ENCODE measurements at places on chromosomes 12 and 14.

DNA sequence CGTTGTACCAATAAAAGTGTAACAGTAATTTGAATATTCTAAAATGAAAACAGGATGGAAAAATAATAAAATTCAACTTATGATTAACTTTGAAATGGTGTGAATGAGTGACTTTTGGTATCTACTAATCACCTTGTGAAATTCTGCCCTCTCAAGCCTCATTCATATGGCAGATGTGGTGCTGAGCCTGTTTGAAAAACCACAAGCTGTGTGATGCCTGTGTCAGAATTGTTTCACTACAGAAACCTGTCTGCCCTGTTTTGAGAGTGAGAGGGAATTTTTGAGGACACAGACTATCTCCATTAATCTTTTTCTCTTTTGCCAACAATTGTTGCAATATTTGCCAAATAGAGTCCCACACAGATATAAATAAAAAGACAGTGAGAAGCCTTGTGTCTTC lies 3.9 kb upstream of the RNU6-7 start:
- DNase-seq = peak; percentile 39

DNA sequence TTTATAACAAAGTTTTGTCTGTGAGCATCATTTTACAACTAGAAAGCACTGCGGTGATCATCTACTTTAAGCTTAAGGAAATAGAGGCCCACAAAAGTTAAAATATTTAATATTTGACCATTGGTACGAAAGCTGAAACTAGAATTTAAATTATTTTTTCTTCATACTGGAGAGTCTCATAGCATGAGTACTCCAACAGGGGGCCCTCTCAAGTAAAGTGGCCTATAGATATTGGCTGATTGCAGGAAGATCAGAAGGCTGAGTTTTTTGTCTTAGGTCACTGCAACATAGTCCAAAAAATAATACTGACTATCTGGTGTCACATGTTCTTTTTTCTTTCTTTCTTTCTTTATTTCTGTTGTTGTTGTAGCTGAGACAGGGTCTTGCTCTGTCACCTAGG lies 75.3 kb upstream of the ZDHHC17 start:
- DNase-seq = no peak

GRCh38 chr14:33634631-33635030 lies 316.2 kb downstream of the EGLN3 start:
- no peak for DNase-seq

- DNase-seq = no peak
Observed at GRCh38 chr12:105033851-105034250, 47.7 kb downstream of the NOPCHAP1 start.

- peak; percentile 37 for DNase-seq
Observed at GRCh38 chr12:6697584-6698351, 2.8 kb downstream of the PIANP start.

GRCh38 chr12:127599436-127599835 lies 667.5 kb upstream of the TMEM132C start:
- no peak for DNase-seq

DNA sequence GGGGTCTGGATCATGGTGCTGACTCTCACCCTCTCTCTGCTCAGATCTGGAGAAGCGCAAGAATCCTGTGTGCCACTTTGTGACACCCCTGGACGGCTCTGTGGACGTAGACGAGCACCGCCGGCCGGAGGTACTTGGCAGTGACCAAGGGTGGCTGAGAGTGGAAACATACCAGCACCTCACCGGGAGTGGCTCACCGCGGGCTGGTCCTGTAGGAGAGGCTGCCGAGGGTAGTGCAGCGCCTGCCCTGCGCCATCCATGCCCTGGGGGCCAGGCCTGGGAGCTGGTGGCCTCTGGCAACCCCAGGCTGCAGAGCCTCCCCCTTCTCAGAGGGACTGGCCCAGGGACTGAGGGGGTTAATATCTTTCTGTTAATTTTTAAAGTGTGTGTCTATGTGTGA lies 46.2 kb downstream of the IL31 start:
- no peak for DNase-seq

- DNase-seq = no peak
Observed at GRCh38 chr12:132476038-132476414, 13.9 kb upstream of the FBRSL1 start.

DNA sequence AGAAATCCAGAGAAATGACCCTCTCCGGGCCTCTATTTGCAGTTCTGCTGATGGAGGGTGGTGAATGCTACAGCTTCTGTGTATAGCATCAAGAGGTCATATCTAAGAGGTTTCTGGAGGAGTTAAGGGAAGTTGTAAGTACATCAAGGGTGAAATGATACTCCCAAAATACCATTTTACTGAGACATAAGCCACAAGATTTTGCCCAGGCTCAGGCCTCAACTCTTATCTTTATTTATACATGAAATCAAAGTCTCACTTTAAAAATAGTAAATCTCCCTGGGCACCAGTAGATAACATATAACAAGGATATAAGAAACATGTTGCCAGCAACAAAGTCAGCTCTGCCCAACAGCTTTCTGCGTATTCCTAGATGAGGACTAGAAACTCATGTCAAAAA lies 40.4 kb downstream of the NIN start:
- DNase-seq = no peak

DNA sequence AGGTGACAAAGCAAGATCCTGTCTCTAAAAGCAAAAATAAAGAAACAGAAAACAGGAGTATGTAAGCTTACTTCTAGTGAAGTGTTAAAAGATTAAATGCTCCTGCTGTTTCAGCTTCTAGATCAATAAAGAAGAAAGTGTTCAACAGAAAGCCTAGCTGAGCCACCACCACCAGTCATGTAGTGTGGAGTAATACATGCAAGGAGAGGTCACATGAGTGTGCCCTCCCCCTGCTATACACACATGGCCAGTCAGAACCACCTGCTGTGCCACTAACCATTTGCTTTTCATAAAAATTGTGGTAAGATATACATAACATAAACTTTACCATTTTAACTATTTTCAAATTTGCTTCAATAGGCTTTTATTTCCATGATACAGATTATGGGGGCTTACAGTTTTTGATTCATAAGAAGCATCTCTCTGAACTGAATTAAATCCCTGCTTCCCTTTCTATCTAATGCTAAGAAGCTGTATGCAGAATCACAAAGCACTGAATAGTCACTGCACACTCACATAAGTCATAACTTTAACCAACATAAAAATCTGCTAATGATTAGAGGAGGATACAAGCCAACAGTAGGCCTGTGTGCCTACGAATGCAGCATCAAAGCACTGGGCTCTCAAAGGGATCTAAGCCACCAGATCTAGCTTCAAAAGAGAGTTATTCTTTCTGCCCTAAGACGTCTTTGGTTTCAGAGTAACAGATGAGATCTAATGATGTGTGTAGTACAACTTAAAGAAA lies 515.5 kb downstream of the C12orf50 start:
- DNase-seq = no peak

GRCh38 chr14:75155169-75155568 lies 21.2 kb downstream of the TMED10 start:
- DNase-seq = no peak

- DNase-seq = no peak
Observed at GRCh38 chr12:83074358-83074894, 387.7 kb downstream of the TMTC2 start.

- peak; percentile 53 for DNase-seq
Observed at GRCh38 chr12:32603858-32604257, 75.2 kb upstream of the DNM1L start.

DNA sequence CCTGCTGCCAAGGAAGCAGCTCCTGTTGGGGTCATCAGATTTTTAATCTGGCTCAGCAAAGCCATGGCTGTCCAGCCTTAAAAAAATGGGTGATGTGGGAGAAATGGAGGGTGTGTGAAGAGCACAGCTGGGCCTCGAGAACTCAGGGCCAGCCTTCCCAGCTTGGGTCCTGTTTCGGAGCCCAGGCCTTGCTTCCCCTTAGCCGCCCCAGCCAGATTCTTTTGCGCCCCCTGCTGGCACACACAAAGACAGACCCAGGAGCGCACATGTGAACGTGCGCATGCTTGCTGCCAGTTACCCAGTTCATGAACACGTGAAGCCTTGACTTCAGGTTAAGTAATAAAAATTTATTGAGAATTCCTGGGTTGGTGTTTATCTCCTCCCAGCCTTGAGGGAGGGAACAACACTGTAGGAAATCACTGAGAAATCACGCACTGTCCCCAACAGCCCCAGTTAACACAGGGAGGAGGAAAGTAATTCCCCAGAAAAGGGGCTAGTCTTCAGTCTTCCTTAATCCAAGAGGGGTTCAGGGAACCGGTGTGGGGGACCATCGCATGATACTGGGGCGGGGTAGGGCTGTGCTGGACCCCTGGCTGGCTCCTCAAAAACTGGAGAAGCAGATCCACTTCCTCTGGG lies 5.3 kb downstream of the PHB2 start:
- DNase-seq = peak; percentile 93

- no peak for DNase-seq
Observed at GRCh38 chr14:86933958-86934595, 1058.9 kb downstream of the GALC start.

DNA sequence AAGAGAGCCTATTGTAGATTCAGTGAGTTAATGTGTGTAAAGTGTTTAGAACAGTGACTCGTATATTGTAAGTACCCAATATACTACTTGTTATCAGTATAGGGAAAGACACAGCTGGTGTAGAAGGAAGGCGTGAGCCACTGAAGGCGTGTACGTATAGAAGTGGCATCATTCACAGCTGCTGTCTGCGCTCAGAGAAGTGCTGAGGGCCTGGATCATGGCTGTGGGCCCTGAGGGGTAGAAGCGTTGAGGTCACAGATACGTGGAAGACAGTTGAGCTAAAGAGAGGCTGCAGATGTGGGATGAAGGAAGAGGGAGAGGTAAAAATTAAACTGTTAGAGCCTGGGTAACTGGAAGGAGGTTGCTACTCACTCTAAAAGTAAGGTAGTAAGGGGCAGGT lies 5.9 kb downstream of the C12orf75 start:
- no peak for DNase-seq

DNA sequence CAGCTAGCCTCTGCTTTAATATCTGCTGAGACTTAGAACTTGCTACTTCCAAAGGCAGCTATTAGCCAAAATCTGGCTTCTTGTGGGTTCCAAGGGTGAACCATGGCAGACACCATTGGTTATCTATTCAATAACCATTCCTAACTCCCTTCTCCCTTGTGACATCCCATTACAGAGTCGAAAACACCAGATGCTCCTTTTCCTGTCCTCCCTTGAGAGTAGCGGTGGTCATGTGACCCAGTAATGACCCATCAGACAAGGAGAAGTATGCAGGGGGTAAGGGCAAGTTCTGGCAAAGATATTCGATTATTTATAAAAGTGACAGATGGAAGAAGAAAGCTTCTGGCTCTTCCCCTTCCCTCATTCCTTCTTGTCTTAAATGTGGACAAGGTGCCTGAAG lies 20.1 kb downstream of the TGFB3 start:
- DNase-seq = no peak

GRCh38 chr12:93167331-93167730 lies 210.4 kb upstream of the NUDT4 start:
- DNase-seq = no peak

DNA sequence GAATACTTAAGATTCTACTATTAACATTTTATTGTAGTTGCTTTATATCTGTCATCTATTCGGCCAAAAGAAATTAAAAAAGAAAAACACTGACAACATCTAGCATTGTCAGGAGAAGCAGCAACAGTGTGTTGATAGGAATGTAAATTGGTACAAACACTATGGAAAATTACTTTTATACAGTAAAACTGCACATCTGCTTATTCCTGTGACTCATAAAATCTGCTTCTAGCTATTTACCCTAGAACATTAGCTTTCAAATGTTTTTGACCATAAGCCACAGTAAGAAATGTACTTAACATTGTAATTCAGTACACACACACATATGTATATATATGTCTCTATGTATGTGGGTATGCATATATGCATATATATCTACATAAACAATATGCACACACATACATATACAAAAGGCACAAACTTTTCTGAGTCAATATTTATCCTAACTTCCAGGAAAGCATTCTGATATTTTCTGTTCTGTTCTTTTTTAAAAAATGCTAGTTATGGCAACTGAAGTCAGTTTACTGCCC lies 278.9 kb upstream of the GARIN2 start:
- DNase-seq = no peak

DNA sequence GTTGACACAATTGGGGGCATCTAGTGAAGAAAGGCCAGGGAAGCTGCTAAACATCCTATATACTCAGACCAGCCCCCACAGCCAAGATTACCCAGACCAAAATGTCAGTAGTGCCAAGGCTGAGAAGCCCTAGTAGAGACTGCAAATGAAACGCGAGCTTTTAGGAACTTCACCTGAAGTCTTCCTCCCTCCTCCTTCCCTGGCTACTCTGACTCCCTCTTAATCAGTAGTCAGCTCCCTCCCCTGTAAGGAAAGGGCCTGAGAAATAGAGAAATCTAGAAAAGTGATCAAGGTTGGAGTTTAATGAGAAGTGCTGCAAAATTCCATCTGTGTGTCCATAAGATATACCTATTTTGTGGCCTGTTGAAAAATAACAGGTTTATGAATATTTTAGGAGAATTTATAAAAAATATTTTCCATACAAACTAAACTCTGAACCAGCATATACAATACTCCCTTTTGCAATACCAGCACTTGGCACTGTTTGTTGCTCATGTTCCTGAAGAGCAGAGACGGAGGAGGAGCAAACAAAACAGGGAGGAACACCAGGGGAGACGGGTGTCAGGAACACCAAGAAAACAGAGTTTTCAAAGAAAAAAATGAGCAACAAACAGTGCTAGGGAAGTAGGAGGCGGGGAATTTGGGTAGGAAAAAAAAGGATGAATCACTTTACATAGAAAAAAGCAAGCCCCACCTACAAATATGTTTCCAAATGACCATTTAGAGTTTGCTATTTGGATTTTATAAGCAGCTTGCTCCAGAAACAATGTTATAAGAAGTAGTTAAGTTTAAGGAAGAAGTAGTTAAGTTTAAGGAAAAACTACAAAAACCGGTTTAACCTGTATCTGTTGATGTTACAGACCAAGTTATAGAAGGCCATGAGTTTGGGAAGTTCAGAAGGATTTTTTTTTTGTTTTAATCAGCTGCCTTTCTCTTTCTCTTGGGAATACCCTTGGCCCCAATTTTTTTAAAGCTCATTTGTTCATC lies 282.1 kb upstream of the GRIP1 start:
- DNase-seq = no peak

- DNase-seq = no peak
Observed at GRCh38 chr12:101634724-101635123, 40.0 kb downstream of the MYBPC1 start.

GRCh38 chr12:24044941-24045703 lies 95.7 kb upstream of the SOX5 start:
- no peak for DNase-seq

GRCh38 chr12:96392397-96392796 lies 7.8 kb downstream of the CDK17 start:
- DNase-seq = no peak

GRCh38 chr12:31702047-31702446 lies 26.8 kb downstream of the AMN1 start:
- no peak for DNase-seq

DNA sequence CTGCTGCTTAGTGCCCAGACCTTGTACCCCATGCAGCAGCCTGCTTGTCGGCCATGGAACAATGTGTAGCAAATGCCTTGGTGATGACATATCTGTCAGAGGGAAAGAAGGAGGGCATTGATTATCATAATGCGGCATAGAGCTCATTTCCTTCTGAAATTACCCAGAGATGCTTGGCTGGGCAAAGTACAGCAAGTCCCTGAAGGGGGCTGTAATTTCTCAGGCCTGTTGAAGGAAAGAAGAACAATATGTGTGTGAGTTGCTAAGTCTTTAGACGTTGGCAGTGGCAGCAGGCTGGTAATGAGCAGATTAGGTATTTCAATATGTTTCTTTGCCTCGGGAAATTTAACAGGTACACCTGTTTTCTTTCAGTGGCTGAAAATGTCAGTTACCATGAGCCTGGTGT lies 128.6 kb downstream of the CRADD start:
- DNase-seq = no peak

- no peak for DNase-seq
Observed at GRCh38 chr12:125132698-125133400, 67.6 kb downstream of the AACS start.
